Activated T-helper 9 cell treated with anti-CD3 and anti-CD28 coated beads, Interleukin-2, amount 50 U/mL, for 16 hours (primary cell): ENCODE measurements at places on chromosomes 6 and 20.

GRCh38 chr20:64006902-64007301 is 26.0 kb downstream of the PRPF6 start:
- DNase-seq, result no peak

DNA sequence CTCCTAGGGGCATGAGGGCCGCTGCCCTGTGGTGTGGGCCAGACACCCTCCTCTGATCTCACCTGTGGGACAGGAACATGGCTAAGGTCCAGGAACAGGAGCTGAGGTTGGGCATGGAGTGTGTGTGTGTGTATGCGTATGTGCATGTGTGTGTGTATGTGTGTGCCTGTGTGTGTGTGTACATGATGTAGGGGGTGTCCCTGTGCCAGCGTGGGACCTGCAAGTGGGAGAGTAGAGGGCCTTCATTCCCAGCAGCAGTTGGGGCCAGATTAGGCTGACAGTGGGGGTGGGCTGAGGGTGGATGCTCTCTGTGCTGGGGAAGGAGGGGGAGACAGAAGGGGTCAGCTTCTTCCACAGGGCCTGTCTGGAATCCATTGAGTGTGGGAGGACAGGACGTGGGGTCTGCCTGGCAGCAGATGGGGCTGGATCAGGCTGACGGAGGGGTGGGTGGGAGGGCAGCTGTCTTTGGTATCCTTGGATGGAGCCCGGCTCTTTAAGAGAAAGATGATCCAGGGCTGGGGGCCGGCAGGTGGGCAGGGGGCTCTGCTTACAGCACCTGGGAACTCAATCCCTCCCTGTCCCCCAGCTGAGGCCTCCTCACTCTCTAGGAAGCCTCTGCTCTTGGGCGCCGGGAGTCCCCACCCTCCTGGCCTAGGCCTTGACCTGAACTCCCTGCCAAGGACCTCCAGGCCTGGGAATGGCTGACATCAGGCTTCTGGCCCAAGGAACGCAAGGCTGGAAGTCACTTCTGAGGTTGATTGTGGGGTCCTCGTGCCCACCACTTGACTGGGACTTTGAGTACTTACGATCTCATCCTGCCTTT is 44.0 kb downstream of the SPDEF start:
- no peak for DNase-seq

- DNase-seq, result no peak
These were observed 75.3 kb downstream of the TNFRSF21 start for GRCh38 chr6:47234266-47234933.

DNA sequence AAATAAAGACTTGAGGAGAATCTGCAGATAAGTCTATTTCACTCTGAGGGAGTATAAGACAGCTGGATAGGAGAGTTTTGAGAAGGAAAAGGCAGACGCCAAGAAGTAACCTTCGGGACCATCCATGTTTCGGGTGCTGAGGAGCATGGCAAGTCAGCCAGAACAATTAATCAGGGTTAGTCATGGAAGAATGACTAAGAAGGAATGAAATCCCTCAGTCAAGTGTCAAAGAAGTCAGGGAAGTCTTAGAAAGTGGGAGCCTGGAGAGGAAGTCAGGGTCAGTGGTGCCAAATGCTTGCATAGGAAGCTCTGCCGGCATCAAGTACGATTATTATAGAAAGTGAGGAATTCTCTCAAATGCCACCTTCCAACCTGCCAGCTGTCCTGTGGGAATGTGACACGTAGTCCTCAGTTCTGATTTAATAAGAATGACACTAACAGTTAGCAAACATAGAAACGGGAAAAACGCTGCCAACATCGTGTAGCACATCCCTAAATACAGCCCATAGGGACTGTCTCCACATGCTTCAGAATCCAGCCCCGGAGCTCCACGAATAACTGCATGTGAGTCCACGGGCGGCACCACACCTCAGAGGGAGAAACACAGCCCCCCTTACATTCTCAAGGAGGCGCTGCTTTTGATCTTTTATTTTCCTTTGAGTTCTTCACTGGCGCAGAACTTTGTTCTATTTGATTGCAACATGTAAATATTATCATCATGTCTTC is 602.7 kb downstream of the PRKN start:
- DNase-seq, result no peak

DNA sequence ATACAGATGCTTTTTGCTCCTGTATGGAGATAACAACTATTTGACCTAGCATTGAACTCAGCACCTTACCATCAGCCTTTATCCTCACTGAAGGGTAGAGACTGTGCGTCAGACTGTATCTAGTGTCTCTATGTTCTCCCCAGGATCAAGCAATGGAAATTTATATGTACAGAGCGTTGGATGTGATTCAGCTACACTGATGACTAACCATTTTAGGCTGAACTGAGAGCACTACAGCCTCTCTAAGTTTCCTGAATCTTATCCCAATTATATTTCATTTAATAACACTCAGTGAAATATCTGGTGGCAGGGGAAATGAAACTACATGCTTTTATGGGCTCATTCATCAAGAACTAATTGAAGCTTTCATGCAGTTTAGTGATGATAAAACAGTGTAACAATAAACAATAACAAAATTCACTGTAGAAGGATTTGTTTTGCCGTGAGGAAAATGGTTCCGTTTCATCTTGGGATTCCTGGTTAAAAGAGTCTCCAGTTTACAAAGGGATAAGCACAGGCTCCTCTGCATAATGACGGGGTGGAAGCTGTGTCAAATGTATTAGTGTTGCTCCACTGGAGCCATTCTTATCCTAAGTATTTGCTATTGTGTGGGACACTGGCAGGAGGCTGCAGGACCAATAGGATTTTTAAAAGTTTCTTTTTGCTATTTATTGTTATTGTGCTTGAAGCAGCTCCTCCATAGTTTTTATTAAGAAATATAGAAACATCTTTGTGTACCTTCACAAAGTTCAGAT is 567.6 kb upstream of the MMS22L start:
- DNase-seq, result no peak

GRCh38 chr20:64100946-64101688 is 6.2 kb downstream of the NPBWR2 start:
- no peak for DNase-seq

DNA sequence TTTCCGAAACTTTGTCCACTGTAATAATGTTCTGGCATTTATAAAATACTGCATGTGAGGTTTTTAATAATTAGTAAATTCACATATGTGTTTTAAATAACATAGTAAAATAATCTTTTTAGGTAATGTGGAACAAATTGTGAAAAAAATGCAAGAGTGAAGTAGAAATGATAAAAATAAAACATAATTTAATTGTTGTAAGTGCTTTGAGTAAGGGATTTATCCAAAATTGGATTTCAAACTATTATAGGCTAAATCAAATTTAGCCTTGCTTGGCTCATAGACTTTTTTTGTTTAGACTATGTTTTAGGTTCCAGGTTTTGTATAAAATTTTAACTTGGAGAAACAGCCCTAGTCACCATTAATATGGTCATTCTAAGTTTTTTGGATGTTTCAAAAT is 1029.5 kb downstream of the PHF3 start:
- DNase-seq, result no peak

GRCh38 chr20:53074811-53075314 is 102.7 kb downstream of the TSHZ2 start:
- DNase-seq, result no peak

- no peak for DNase-seq
These were observed 18.6 kb downstream of the SLC9A8 start for GRCh38 chr20:49831022-49831769.

- DNase-seq, result no peak
These were observed 161.2 kb downstream of the VEGFA start for GRCh38 chr6:43931201-43931600.

DNA sequence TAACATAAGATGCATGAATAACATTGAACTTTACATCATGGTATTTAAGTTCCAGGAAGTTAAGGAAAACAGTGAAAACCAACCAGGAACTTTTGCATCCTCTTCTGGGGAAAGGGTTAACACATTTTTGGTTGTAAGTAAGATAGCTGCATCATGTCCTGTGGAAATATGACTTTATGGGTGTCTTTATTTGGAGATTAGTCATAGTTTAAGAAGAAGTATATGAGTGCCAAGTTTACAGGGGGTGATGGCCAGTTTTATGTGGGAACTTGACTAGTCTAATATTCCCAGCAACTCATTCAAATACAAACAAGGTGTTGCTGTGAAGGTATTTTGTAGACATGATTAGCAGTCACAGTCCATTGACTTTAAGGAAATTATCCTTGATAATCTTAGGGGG is 78.0 kb downstream of the PDE10A start:
- no peak for DNase-seq

- no peak for DNase-seq
These were observed 57.1 kb downstream of the TNFRSF21 start for GRCh38 chr6:47252633-47253032.

DNA sequence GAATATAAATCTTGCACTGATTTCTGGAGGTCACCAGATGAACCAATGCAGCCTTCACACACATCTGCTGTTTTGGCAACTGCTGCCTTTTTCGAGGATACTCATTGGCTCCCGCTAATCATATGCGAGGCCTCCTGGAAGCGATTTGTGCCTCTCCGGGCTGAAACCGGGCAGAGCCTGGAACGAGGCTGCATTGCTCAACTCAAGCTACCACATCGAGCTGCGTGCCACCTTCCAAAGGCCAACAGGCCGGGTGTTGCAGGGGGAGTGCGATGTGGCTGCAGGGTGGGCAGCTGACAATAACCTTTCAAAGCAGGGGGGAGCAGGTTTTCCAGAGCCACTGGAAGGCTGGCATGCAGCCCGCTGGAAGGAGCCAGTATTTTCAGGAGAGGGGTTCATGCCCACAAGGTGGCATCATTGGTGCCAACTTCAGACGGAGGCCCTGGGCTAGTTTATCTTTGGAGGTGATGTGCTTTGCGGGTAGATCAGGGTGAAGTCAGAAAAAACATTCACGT is 122.6 kb upstream of the IFNGR1 start:
- peak; percentile 28 for DNase-seq
